ENCODE measurements at places on chromosomes 2 and 18.
A peak's percentile ranks its signal among the peaks of the same experiment; 100 is the strongest.

DNA sequence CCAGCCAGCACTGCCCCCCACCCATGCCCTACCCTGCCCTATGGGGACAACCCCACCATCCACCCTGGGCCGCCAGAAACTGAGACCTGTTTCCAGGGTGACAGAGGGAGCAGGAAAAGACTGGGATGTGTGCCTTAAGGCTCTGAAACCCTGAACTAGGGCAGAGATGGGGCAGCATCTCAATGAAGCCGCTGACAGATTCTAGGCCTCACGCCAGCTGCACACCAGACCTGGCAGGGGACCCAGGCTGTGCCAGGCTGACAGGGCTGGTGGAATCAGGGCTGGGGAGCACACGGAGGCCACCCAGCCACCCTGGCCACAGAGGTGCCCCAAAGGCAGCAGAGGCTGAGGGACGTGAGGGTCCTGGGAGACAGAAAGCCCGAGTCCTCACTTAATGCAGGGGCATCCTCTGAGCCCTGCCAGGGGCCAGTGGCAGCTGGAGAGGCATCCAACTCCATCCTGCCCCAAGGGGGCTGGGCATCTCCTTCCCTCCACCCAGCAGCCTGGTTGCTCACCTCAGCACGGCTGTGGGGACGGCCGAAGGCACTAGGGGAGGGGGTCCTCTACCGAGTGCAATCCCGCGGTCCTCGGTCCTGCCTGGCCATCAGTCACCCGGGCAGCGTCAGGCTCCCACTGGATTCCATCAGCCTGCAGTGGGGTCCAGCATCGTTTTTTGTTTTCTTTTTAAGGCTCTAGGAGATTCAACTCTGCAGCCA lies 169.2 kb downstream of the ZFP36L2 start:
- DNase-seq, result no peak

DNA sequence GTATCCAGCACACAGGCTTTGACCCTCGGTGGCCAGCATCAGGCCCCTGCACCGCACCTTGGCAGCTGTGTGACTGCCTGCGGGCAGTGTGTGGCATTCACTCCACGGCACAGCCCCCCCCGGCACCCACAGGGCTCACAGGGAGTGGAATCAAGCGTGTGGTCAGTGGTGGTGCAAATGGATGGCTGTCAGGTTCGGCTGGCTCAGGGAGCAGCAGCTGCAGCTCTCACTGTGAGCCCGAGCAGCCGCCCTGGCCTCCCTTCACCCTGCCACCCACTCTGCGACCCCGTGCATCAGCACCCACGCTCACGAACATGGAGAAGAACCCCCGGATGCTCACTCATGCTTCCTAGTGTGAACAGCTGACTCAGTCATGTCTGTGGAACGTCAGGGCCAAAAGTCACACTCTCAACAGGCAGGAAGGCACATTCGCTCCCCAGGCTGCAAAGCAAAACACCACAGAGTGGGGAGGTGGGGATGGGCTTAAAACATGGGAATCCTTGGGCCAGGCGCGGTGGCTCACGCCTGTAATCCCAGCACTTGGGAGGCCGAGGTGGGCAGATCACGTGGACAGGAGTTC lies 41.5 kb upstream of the GPC1 start:
- no peak for DNase-seq

DNA sequence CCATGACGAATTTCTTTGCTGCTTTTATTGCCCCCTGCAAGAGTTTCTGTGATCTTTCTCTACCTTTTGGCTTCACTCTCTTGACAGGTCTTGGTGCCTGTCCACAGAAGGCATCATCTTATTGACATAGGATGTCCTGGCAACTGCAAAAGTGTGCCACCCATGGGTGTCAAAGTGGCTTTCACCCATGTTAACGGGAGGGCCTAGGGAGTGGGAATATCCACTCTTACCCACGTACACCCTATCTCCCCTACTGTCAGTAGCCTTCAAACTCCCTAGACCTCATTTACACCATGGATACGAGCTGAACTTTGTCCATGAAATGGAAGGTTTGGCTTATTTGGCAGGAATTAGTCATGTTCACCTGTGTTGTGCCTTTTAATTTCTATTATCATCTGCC lies 16.2 kb upstream of the SULT1C3 start:
- no peak for DNase-seq

- peak; percentile 2 for DNase-seq
Observed at GRCh38 chr2:2613279-2614199, 282.5 kb upstream of the MYT1L start.

DNA sequence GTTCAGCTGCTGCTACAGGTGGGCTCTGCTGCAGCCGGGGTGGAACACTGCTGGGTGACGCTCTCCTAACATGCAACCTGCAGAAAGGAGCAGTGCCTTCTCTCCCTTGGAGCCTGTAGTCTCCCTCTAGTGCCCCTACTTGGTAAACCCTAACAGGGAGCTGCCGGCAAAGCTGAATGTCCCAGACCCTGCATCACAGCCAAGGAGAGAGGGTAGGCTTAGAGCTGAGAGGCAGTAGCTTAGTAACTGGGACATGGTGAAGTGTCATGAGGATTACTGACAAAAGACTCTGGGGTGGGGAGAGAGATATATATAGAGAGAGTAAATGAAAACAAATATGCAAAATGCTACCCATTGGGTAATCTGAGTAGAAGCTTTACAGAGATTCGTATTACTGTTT lies 9.9 kb downstream of the NCAPH start:
- no peak for DNase-seq

DNA sequence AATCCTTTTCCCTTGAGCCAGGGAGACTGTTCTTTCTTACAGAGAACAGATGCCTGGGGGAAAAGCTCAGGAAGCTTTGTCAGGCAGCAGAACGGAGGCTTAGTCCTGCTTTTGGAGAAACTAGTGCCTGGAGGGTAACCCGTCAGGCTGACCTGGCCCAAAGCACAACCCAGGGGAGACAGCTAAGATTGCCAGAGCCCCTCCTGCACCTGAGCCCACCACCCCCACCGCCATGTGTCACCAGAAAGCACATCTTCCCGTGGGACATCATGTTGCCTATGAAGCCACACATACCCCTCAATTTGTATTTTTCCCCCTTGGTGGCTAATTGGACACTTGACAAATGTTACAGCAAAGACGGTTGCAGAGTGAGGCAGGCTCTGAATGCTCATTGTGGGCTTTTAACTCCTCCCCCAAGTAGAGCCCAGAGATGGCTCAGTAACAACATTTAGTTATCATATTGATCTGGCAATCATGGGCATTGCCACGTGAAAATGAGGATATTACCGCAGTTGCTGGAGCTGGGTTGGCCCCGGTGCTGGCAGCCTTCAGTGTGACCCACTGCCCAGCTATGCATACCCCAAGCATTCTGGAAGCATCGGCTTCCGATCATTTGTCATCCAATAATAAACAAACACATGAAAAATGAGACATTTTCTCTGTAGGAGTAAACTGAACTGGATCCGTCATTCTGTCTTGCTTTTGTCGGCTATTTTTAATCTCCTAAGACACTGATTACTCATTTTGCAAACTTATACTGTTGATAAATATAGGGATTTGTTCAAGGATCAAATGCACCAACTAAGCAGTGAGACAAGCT lies 229.5 kb downstream of the ATAD2B start:
- no peak for DNase-seq

- DNase-seq, result no peak
Observed at GRCh38 chr2:218431878-218432277, 13.0 kb downstream of the VIL1 start.

GRCh38 chr18:45724601-45725000 lies 620 bp downstream of the SLC14A1 start:
- DNase-seq, result no peak

GRCh38 chr2:235737396-235737795 lies 243.6 kb downstream of the AGAP1 start:
- no peak for DNase-seq

DNA sequence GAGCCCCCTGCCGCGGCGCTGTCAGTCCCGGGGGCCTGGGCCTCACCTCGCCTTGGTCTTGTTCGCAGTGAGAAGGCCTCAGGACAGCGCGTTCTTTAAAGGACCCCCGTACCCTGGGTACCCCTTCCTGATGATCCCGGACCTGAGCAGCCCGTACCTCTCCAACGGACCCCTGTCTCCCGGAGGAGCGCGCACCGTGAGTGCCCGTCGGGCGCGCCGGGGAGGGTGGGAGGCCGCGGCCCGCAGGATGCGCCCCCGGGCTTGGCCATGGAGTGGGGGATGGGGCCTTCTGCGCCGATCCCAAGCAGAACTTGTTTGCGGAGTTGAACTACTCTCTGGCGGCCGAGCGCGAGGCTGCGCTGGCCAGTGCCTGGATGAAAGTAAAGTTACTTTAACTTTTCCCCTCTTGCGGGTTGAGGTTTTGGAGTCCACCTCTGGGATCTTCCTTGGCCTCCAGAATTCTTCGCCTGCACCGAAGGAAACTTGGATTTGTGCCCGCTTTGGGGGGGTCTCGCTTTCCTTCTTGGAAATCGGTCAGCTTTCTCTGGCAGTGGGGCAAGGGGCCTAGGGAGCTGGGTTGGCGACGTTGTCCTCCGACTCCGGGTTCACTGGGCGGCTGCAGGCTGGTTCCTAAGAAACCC lies 1.2 kb downstream of the TCF7L1 start:
- DNase-seq, result no peak

DNA sequence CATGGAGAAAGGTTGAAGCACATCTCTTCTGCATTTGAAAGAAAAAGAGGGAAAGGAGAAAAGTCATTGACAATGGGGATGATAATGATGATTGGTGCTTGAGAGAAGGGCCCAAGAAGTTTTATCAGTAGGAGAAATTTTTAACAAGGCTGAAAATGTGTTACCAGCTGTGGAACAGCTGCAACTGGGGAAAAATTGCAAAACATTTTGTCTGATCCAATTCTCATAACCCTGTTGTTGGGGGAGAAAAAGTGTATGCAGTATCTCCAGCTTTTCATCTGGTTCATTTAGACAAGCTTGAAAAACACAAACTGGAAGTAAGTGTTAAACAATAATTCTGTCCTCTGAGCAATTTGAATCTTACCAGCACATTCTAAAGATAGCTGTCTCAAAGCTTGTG lies 92.7 kb downstream of the CSRNP3 start:
- no peak for DNase-seq

- DNase-seq, result peak; percentile 56
Observed at GRCh38 chr2:96407041-96407918, 71.7 kb downstream of the NCAPH start.

Measured in SK-N-MC (cell line).